ENCODE measurements at places on chromosomes 2 and 18. TPM values are rescaled to one million over a fixed set of nuclear protein-coding genes. Genes with fewer than 3 reads are reported as not detected.

STPG4 gene
- total RNA-seq, result 1.0 TPM

MERTK gene
- total RNA-seq, result not detected

L3MBTL4 gene
- 12.3 TPM for total RNA-seq

SMAD7 gene
- total RNA-seq, result 6.9 TPM

ASPRV1 gene
- total RNA-seq, result 0.56 TPM

POTEI gene
- total RNA-seq, result not detected

DNA sequence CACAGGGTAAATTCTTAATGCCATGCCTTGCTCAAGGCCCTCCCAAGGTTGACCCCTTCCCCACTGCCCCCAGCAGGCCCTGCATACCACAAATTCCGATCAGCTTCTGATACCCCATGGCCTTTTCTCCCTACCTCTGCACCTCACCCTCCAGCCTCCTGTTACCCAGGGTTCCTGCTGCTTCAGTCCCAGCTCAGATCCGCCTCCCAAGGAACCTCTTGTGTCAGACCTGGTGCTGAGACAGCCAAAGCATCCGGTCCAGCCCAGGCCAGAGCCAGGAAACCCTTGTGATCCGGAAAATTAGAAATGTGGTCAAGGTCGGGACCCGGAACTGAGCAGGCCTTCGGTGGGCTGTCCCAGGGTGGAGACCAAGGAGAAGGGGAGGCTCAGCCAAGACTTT lies 231.3 kb downstream of the BCL2 start:
- DNase-seq, result no peak

- DNase-seq, result no peak
Measured at GRCh38 chr2:202564226-202564625, 70.5 kb upstream of the FAM117B start.

DNA sequence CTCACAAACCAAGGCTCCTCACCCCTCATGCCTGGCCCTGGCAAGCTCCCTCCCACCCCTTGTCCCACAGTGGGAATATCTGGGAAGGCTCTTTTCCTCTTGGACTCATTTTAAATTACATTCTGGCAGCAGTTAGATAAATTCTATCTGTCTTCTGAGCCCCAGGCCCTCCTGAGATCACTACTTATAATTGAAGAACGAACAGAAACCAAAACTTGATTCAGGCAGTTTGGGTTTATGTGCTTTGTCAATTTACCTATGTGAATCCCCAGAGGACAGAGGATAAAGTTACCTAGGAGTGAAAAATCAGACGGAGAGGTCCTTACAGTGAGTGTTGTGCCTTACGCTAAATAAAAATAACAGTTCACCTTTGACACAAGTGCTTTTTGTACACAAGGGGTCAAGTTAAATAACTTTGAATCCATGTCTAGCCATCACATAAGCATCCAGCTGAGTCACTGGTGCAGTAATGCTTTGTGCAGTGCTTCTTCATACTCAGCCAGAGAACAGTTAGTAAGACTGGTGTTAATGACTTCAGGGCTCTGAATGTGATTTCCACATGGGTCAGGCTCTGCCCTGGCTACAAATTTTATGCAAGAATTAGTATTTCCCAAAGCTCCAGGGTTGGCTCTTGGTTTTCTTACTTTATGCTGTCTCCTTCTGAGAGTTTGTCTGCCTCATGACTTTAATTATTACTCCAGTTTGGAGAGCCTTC lies 329.3 kb downstream of the INSIG2 start:
- no peak for DNase-seq

DNA sequence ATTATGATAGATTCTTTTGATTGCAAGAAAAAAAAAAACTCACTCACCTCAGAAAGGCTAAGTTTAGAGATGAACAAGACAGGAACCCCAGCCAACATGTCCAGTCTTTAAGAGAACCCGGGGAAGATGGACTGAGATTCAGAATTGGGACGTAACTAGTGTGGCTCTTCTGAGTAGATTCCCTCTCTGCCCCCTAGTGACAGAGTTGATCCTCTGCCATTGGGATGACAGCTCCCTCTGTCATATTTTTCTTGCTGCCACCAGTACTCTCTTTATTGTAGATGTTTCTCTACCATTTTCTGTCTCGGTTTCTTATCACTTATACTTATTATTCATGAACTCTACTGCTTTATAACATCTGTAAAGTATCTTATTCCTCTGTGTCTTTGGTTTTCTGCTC lies 77.7 kb downstream of the GULP1 start:
- no peak for DNase-seq

- no peak for DNase-seq
Measured at GRCh38 chr18:38619129-38619528, 1053.5 kb upstream of the CELF4 start.

DNA sequence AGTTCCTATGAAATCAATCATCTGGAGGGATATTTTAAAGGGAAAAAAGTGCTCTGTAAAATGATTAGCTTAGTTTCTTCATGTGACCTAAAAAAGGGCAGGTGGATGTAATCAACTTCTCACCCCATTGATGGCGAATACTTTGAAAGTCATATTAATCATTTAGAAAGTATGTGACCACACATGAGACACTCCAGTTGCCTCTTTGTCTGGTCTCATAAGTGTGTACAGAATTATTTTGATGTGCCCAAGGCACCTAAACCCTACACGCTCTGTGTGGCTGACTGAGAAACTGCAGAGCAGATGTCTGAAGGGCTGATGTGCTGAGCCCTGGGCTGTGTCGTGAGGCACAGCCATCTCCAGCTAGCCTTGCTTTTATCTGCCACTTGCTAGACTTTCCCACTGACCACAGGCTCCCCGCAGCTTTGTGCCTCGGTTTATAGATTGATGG lies 26.9 kb downstream of the SGPP2 start:
- DNase-seq, result no peak

DNA sequence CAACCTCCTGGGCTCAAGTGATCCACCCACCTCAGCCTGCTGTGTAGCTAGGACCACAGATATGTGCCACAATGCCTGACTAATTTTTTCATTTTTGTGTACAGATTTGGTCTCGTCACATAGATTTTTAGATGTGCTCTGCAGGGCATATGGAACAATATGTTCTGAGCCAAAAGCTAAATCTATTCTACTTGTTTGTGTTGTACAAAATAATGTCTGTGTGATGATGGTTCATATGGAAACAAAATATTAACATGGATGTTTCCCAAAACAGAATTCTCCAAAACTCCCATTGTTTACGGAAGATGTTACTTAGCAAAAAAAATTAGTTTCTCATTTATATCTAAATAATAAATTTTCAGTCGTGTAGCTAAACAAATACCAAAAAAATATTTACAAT lies 12.6 kb upstream of the KLHL23 start:
- no peak for DNase-seq

GRCh38 chr2:22536133-22536532 lies 848.8 kb upstream of the KLHL29 start:
- DNase-seq, result no peak

GRCh38 chr2:98588880-98589431 lies 19.4 kb downstream of the COA5 start:
- DNase-seq, result no peak

DNA sequence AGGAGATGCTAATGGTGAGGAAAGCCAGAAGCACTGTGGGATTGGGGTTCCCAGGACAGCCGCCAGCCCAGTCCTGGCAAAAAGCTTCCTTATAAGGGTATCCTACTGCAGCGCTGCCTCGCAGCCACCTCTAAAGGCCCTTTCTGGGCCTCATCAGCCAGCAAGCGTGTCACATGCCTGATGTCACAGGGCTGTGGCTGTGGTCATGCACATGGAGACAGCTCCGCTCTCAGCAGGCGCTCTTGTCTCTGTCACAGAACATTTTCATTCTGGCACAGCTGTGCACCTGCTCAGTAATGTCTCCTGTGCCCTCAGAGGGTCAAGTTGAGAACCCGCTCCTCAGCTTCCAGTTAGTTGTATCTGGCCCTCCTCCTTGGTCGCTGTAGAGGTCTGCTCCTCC lies 17.7 kb upstream of the MAL start:
- no peak for DNase-seq

GRCh38 chr2:224640679-224641078 lies 55.5 kb upstream of the CUL3 start:
- DNase-seq, result no peak

- DNase-seq, result no peak
Measured at GRCh38 chr18:8177330-8178016, 431.8 kb upstream of the RAB12 start.

- no peak for DNase-seq
Measured at GRCh38 chr2:182831101-182831500, 35.3 kb downstream of the FRZB start.

- no peak for DNase-seq
Measured at GRCh38 chr18:34219651-34220050, 5.1 kb downstream of the NOL4 start.

DNA sequence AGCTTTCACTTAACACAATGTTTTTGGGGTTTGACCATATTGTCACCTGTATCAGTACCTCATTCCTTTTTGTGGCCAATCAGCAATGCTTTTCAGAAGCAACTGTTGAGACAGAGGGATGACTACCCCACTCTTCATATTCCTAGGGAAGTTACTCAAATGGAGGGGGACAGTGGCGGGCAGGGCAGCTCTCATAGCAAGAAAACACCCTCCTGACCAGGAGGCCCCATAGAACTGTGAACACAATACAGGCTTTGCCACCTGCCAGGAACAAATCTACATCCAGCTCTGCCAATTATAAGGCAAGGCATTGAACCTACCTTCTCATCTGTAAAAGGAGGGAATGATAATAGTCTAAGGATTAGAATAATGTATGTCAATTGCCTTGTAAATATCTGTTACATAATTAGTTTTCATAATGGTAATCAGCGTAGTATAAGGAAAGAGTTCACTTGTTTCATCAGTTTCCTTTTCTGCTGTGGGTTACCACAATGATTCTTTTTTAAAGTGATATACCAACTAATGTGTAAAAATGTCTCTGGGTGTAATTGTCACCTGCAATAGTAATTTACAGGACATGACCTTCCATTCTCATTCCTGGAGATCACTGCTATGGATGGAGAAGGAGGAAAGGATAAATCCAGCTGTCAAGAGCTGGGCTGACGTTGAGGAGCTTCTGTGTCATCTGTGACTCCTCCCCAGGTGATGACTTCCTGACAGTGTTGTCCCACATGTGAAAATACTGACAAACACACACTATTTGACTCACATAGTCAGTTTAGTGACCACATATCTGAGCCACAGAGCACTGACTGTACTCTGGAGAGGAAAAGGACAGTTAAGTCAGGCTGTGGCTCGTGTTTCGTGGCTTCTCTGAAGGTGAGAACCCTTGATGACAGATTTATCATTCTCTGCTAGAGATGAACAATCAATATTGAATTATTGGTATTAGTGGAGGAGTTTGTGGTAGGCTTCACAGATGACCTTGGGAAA lies 13.5 kb downstream of the ALPK2 start:
- DNase-seq, result no peak

DNA sequence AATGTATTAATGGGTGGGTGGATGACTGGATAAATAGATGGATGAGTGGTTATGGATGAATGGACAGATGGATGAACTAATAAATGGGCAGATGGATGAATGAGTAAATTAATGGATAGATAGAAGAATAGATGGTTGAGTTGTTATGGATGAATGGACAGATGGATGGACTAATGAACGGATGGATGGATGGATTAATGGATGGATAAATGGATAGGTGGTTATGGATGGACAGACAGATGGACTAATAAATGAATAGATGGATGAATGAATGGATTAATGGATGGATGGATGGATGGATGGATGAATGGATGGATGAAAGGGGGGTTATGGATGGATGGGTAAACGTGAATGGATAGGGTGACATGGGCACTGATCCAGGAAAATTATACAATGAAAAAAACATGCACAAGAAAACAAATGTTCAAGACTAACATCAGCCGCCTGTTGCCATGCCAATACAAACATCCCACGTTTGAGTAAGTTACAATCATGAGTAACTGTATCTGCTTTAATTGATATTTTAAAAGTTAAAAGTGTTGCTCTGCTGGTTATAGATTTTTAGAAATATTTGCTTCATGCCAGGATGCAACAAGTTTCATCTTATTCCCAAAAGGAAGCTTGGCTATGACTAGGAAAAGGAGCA lies 20.8 kb downstream of the PXDN start:
- DNase-seq, result no peak
